ENCODE measurements at places on chromosomes 3 and 15.

- DNase-seq = no peak
These were observed 613.4 kb downstream of the MCTP2 start for GRCh38 chr15:94844538-94845389.

- no peak for DNase-seq
These were observed 949 bp upstream of the MITF start for GRCh38 chr3:69738315-69738714.

DNA sequence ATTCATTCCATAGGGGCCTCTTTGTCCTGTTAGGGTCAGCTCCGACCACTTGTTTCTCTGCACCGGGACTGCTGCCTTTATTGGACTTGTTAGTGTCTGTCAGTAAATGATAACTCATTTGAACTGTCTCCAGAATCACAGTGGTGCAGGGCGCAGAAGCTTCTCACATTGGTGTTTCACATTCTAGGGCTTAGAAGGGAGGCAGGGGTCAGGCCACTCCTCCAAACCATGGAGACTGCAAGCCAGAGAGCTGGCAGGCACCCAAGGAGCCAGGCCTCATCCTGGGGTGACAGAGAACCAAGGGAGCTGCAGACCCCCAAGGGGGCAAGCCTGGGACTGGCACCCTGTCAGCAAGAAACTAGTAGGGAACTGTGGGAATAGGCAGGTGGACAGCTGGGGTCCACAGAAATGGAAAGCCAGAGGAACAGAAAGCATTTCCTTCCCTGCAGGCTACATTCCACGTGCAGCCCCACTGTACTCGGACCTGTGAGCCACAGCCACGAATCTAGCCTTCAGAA, 49.1 kb downstream of the CCNL1 start:
- no peak for DNase-seq

DNA sequence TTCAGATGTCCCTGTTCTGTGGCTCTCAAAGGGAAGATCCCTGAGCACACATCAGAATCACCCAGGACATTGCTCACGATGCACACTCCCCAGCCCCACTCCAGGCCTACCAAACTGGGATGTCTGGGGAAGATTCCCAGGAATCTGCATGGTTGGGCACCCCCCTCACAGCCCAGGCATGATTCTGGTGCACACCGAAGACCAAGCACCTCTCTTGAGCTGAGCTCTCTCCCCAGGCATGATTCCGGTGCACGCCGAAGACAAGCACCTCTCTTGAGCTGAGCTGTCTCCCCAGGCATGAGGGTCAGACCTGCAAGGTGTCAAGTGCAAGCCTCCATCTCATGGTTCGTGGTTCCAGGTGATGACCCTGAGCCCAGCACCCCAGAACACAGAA, 112.2 kb upstream of the MEF2A start:
- no peak for DNase-seq

- no peak for DNase-seq
These were observed 268.9 kb upstream of the RBMS3 start for GRCh38 chr3:29011966-29012365.

DNA sequence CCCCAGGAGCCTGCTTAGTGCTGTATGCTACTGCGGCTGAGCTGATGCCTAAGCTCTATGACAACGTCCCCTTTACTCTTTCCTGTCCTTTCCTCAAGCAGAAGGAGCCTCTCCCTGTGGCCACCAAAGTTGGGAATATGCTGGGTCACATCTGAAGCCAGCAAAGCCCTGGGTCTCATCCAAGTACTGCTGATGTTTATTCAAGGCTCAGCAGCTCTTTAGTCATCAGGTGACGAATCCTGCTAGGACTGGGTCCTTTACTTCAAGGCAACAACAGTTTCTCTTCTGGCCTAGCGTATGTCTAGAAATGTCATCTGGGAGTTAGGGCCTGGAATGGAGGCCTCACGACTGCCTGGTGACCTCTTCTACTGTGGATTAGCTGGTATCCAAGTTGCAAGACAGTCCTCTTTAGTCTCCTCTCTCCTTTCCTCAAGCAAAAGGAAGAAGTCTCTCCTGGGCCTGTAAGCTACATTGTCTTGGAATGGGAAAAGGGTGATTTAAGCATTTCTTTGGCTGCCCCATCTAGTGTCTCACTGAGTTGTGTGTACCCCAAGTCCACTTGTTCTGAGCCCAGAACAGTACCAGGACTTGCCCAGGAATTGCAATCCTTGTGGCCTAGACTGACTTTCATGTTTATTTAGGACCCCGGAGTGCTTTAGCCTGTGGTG, 63.9 kb downstream of the TNFAIP8L3 start:
- DNase-seq = no peak

DNA sequence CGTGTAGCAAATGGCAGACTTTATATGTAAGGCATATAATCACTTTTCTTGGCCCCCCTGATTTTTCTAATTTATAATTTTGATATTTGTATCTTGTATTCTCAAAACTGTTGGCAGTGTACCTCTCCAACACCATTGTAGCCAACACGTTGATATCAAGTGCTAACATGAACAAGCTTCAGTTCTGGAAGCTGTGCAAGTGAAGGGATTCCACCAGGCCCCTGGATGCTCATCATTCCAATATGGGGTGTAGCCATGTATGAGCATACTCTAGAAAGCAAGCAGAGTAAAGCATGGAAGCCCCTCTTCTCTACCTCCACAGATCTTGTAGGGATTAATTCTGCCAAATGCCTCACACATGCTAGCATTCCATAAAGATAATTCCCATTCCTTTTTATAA, 211.3 kb downstream of the MYRIP start:
- DNase-seq = no peak

DNA sequence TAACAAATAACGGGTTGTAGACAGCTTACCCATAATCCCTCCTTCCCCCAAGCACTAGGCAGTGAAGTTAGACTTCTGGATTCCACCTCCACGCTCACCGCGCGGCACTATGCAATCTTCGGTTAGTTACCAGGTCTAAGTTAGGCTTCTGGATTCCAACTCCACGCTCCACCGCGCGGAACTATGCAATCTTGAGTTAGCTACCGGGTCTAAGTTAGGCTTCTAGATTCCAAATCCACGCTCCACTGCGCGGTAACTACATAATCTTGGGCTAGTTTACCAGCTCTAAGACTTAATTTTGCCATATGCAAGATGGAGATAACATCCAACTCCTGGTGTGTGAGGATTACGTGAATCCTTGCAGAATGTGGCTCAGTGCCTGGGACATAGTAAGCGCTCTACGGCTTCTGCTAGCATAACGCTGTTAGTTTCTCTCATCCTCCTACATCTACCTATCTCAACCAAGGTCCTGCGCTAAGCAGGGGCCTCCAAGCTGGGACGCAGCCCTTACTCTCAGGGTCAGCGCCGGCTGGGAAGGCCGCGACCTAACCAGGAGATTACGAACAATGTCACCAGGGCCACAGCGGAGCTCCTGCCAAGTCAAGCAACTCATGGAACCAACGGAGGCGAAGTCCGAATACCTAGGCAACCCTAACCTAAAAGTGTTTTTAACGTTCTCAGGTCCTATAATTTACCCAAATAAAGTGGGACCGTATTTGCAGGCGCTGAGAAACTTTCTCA, 497 bp upstream of the RPLP1 start:
- no peak for DNase-seq

DNA sequence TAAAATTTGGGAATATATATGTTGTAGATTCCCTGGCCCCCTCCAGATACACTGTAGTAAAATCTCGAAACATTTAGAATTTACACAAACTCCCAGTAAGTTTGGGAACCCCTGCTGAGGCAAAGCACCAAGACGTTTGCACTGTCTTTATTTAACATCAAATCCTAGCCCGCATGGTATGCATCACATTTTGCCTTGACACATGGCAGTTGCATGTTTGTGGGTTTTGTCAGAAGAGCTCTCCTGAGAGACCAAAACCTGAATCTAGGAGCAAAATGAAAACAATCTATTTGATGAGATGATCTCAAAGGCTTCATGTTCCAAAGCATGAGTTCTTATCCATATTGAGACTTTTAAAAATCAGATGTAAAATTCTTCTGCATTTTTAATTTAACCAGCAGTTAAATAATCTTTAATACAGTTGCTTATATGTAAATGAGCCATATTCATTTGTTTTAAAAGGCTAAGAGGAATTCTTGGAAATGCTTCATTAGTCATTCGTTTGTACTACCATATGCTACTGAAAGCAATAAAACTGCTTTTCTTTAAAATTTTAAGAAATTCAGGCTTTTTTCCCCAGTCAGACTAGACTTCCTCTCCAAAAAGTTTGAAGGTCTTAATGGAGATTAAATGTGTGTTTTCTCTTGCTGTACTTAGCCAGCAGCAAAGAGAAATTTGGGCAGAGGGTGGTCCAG, 105.2 kb upstream of the BOC start:
- DNase-seq = no peak

GRCh38 chr3:195096484-195097330, 174.3 kb downstream of the XXYLT1 start:
- no peak for DNase-seq

DNA sequence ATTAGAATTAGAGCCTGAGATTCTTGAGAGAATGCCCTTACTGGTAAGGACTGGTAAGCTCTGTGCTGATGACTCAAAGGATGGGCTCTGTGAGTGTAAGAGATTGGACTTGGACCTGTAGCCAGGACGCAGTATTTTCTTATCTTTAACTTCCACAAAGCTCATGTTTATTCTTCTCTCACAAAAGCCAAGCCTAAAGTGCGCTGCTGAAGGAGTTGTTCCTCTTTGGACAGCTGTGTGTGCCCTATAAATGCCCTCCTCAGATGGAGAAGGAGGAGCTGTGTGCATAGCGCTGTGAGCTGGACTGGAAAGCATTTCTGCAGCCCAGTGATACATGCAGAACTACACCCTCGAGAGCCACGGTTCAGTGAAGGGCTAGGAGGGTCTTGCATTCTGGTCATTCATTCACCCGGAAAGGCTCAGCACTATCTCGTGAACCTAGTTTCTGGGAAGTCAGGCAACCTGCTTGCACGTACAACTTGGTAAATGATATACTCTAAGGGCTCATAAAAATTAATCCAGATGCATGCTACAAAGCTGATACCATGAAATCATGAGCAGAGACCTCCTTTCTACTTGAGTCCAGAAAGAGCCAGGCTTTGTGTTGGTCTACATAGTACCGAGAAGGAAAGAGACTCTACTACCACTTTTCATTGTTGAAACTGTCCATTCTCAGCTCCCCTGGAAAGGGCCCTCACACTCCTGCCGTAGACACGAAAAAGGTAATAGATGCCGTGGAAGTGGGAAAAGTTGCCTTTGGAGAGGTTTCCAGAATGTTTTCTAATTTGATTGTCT, 103.0 kb upstream of the TBL1XR1 start:
- no peak for DNase-seq

- DNase-seq = no peak
These were observed 70.7 kb downstream of the IQSEC1 start for GRCh38 chr3:13002398-13003124.

DNA sequence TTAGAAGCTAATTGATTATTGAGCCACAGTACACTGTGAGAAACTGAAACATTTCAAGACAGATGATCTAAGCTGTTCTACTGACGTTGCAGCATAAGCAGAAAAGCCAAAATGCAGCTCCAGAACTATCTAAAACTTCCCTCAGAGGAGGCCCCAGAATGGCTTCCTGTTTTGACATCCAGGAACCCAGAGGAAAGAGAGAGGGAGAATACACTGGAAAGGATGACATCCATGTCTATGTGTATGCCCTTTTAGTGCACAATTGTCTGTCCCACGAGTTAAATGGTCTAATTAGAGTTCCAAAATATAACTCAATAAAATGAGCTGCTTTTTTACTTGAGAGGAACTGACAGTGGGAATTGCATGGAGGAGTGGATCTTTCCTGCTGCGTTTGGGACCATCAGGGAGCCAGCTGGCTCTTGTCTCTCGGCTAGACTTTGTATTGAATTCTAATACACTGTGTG, 688.1 kb downstream of the ZNF385D start:
- no peak for DNase-seq

DNA sequence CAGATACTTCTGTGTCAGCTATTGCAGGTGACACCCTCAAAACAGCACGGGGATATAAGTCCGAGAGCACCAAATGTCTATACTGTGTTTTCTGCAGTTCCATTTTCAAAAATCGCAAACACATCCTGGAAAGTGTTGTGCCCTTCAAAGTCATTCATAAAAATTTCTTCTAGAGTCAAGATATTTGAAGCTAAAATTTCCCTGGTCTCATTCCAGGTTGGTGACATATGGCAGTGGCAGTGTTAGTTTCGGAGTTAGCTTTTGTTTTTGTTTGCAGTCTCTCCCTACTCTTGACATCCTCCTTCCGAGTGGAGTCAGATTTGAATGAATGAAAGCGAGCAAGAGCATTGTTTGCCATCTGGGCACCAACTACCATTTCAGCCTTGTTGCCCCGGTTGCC, 3.2 kb upstream of the FSIP1 start:
- DNase-seq = no peak

DNA sequence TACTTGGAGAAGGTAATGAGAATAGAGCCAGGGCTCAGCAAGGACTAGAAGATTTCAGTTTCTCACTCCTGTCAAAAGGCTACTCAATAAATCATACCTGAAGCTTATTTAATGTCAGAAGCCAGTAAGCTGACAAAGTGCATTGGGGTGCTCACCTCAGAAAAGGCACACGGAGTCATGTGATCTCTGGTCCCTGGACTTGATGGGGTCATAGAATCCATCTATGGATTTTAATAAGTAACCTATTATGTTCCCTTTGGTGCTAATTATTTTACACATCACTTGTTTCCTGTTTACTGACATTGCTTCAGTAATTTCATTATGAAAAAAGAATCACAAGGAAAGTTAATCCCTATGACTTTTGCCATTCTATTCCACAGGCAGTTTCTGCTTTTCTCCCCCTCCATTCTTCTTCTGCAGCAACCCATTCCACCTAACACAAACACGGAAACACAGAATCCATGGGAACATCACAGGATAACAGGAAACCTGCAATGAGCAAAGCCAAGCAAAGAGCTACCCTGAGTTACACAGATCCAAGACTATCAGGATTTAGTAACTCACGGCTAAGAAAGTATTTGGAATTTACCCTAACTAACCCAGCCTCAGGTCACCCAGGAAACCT, 159.6 kb downstream of the MEIS2 start:
- no peak for DNase-seq

DNA sequence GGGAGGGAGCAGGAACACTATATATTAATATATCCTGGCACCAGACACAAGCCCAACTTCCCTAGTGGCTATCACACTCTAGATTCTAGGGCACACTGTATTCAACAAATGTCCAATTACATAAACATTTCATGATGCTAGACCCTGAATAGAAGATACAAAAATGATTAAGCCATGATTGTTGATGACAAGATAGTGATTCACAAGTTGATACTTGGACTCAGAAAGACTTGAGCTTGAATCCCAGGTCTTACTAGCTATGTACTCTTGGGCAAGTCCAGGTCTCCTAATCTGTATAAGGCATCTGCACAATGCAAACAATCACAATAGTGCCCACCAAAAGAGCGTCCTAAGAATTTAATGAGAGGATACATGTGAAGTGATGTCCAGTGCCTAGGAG, 10.0 kb upstream of the SNTN start:
- no peak for DNase-seq

DNA sequence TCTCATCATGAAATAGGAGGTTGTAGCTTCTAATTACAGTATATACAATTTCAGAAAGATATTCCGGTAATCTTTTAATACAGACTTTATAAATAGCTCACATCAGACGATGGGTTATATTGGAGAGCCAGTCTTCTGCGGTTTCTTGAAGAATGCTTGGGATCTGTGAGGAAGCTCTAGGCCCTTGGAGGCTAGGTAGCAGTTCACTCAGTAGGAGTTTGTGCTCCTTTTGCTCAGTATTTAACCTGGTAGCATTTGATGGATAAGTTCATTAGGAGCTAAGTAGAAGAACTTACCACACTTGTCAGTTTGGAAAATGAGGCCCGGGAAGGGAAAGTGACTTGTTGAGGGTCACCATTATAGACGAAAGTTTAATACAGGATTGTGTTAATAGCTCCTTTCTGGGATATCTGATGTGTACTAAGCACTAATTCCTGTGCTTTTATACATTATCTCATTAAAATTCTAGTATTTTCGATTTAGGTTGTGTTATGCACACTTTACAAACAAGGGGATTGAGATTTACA, 2.8 kb downstream of the FNDC3B start:
- DNase-seq = no peak

All from GM12891 (cell line).